PC-3 (cell line): ENCODE measurements at places on chromosomes 6 and 20. TPM values are rescaled to one million over a fixed set of nuclear protein-coding genes. Genes with fewer than 3 reads are reported as not detected.

GRCh38 chr6:39508515-39508914 is 186.0 kb upstream of the KCNK16 start:
- DNase-seq, result no peak
- H3K27ac ChIP-seq, result no peak overlapping the region
- no peaks in the 10 kb centered on the region for H3K4me1 ChIP-seq
- no peak overlapping the region for H3K4me3 ChIP-seq

DNA sequence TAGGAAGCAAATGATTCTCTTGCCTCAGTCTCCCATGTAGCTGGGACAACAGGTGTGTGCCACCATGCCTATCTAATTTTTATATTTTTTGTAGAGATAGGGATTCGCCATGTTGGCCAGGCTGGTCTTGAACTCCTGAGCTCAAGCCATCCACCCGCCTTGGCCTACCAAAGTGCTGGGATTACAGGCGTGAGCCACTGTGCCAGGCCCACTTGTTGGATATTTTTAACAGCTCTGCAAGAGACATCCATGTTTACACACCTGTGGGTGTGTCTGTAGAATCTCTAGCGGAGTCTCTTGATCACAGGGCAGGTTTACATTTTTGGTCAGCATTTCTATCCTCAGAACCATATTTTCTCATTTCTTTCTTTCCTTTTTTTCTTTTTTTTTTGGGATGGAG is 53.1 kb upstream of the ZFP64 start:
- H3K27me3 ChIP-seq, result peaks cover 28% of the 10 kb centered on the region
- H3K36me3 ChIP-seq, result no peaks in the 10 kb centered on the region
- no peaks in the 10 kb centered on the region for H3K4me1 ChIP-seq
- H3K27ac ChIP-seq, result no peak overlapping the region

GRCh38 chr6:145839653-145840052 is 25.1 kb upstream of the FBXO30 start:
- no peaks in the 10 kb centered on the region for H3K27me3 ChIP-seq
- DNase-seq, result no peak
- no peak overlapping the region for H3K27ac ChIP-seq
- H3K36me3 ChIP-seq, result no peaks in the 10 kb centered on the region

- DNase-seq, result no peak
- H3K4me1 ChIP-seq, result peaks cover 11% of the 10 kb centered on the region; the same call in 1 of the 2 replicates
- H3K36me3 ChIP-seq, result no peaks in the 10 kb centered on the region
- peak overlapping the region; percentile 96 for H3K4me3 ChIP-seq
Measured at GRCh38 chr6:157380458-157380778, 572 bp upstream of the ZDHHC14 start.

KCNQ5 gene
- total RNA-seq, result 0.17 TPM in 1 of 2 replicates, not detected in the other

PPP1R11 gene
- total RNA-seq, result 49.5 and 58.8 TPM in 2 replicates

CYP21A2 gene
- total RNA-seq, result not detected in 2 replicates

- no peak overlapping the region for H3K4me3 ChIP-seq
- H3K36me3 ChIP-seq, result no peaks in the 10 kb centered on the region
Measured at GRCh38 chr6:35191889-35192288, 21.9 kb upstream of the SCUBE3 start.

IP6K3 gene
- not detected in 2 replicates for total RNA-seq

DNA sequence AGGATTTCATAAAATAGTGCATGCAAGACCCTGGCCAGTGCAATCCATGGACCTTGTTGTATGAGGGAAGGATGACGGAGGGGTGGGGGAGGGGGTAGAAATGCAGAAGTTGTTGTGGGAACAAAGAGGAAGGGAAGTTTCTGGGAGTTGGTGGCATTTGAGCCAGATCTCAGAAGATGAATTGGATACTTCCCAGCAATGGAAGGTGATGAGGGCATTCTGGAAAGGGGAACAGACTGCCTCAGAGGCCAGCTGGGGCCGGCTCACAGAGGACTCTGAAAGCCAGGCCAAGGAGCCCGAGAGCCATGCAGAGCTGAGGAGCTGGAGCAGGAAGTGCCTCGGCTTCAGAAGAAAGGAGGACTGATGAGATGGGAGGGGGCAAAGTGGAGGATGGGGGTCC is 2.7 kb downstream of the TMEM74B start:
- no peak overlapping the region for H3K27ac ChIP-seq
- no peaks in the 10 kb centered on the region for H3K36me3 ChIP-seq
- DNase-seq, result no peak
- no peak overlapping the region for H3K4me3 ChIP-seq

- no peak for DNase-seq
- H3K4me3 ChIP-seq, result no peak overlapping the region
- peaks cover 23% of the 10 kb centered on the region for H3K4me1 ChIP-seq
- H3K27me3 ChIP-seq, result no peaks in the 10 kb centered on the region
- no peaks in the 10 kb centered on the region for H3K36me3 ChIP-seq
Measured at GRCh38 chr6:33839399-33840047, 35.7 kb upstream of the MLN start.

FAXC gene
- 3.9 and 5.4 TPM in 2 replicates for total RNA-seq

- H3K4me1 ChIP-seq, result no peaks in the 10 kb centered on the region
- DNase-seq, result no peak
- no peaks in the 10 kb centered on the region for H3K36me3 ChIP-seq
- H3K27me3 ChIP-seq, result no peaks in the 10 kb centered on the region
- no peak overlapping the region for H3K4me3 ChIP-seq
Measured at GRCh38 chr6:85261271-85261670, 188.6 kb upstream of the NT5E start.

DNA sequence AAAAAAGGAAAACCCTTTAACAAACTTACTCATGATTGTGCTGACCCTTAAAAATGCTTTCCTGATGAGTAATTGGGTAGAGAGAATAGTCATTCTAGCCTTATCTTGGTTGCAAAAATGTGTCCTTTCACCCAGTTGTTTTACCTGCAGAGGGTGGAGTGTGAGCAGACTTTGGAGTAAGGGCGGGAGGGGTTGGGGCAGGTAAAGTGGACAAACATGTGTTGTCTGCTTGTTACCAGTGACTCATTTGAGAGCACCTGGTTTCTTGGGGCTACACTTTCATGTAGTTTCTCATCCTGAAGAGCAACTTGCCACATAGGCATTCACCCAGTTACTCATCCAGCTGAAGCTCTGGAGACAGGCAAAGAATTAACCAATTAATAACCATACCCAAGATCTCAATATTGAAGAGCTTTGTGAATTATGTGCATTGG is 121.1 kb downstream of the TNFRSF21 start:
- peak overlapping the region; percentile 82 for H3K27ac ChIP-seq
- peak; percentile 97 for DNase-seq

- H3K36me3 ChIP-seq, result no peaks in the 10 kb centered on the region
- no peak overlapping the region for H3K4me3 ChIP-seq
- DNase-seq, result no peak
- no peak overlapping the region for H3K27ac ChIP-seq
- no peaks in the 10 kb centered on the region for H3K27me3 ChIP-seq
- H3K4me1 ChIP-seq, result peaks cover 14% of the 10 kb centered on the region
Measured at GRCh38 chr6:152330961-152331360, 306.2 kb downstream of the SYNE1 start.

DNA sequence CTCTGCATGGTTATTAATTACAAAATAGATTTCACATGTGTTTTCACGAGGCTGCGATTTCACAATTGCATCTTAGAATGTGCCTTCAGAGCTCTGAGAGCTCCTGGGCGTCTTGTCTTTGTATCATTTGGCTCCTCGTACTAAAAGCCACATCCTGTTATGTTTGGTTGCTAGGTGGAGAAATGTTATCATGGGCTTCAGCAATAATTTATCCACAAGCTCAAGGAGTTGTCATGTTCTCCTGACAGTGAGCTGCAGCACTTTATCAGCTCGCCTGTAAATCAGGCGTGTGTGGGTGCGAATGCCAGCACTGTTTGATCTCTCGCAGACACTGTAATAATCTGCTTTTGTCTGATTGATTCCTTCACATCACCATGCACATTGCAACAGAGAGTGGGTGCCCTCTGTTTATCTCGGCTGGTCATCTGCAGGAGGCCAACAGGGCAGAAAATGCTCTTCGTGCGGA is 218.6 kb upstream of the ZFP64 start:
- no peak overlapping the region for H3K27ac ChIP-seq
- no peak overlapping the region for H3K4me3 ChIP-seq
- no peaks in the 10 kb centered on the region for H3K36me3 ChIP-seq
- DNase-seq, result no peak
- no peaks in the 10 kb centered on the region for H3K4me1 ChIP-seq

- no peak overlapping the region for H3K4me3 ChIP-seq
- no peak for DNase-seq
- peaks cover 45% of the 10 kb centered on the region for H3K27me3 ChIP-seq
Measured at GRCh38 chr20:63096681-63097335, 90.0 kb upstream of the BHLHE23 start.

TGM6 gene
- total RNA-seq, result not detected in 2 replicates

FAM83D gene
- total RNA-seq, result 69.6 and 81.4 TPM in 2 replicates
